Stimulated activated CD8-positive, alpha-beta memory T cell treated with anti-CD3 and anti-CD28 coated beads, Interleukin-15, amount 100 ng/mL, for 1 hour (primary cell): ENCODE measurements at places on chromosomes 3 and 15.

GRCh38 chr3:80889535-80889934 lies 871.9 kb downstream of the GBE1 start:
- DNase-seq: no peak

DNA sequence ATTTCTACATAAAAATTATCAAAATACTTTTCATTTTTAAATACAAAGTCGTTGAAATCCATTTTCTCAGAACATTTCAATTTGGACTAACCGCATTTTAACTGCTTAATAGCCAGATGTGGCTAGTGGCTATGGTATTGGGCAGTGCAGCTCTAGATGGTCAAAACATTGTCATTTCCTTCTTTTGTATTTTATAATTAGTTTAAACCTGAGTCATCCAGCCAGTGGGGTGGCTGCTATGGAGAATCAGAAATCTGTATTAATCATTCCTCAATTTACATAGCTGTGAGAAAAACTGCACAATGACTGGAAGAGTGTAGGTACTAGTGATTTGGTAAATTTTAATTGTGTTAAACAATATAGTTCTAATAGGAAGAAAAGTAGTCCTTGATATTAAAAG lies 245.3 kb downstream of the PDZRN3 start:
- no peak for DNase-seq

DNA sequence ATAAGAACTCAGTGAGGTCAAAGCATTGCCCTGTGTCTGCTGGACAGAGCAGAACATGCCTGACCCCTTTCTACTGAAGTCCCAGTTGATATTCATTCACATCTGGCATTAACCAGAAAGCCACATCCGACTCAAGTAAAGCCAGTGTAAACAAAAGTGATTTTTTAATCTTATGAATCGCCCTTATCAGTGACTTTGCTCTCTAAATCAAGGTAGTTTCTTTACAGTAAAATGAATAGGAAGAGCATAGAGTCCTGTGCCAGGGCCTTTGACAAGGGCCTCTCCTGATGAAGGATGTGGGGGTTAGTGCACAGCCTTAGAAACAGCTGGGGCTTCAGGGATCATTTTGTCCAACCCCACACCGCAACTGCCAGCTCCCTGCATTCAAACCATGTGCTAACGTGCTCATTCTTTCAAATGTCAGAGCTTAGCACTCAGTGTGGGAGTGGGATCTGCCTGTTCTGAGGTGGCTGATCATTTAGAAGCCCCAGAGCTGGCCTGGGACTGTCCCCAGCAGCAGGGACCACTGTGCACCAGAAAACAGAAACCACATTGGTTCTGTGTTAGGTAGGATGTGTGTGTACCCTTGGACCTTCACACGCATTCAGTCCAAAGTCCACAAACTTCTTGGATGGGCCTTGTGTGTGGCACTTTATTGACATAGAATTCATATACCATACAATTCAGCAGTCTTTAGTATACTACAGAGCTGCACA lies 55.3 kb downstream of the CCR4 start:
- no peak for DNase-seq

- DNase-seq: no peak
These were observed 11.9 kb downstream of the IQCB1 start for GRCh38 chr3:121822973-121823372.
